ENCODE measurements at places on chromosomes 4 and X.

- DNase-seq: no peak
Observed at GRCh38 chr4:91914176-91914804, 389.5 kb upstream of the GRID2 start.

- no peak for DNase-seq
Observed at GRCh38 chr4:17894421-17894820, 83.6 kb downstream of the NCAPG start.

DNA sequence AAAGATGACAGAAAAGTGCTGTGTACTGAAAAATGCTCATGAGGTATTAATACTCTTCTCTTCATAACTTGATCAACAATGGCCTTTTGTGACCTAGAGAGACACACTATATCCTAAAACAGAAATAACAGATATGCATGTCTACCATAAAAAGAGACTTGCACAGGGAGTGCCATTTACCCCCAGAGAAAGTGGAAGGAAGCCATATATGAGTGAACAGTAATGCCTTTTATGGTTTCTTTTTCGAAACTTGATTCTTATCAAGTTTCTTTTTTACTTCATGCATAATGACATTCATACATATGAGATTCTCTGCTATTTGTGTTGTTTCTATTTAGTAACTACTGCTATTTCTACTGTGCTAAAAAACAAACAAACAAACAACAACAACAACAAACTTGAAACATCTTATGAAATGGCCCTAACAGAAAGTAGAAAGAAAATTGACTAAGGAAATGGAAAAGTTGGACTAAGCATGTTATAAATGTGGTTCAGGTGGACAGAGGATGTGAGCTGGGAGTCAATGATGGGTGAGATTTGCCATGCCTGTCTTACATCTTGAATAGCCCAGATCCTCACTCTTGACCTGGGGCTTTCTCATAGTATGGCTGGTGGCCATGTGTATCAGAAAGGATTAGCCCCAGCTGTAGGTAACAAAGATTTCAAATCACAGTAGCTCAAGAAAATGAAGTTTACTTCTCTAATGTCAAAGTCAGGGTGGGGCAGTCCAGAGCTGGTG is 43.8 kb downstream of the GEMIN8 start:
- DNase-seq: no peak

GRCh38 chrX:102624105-102624504 is 24.8 kb downstream of the ARMCX5 start:
- DNase-seq: no peak

- peak; percentile 56 for DNase-seq
Observed at GRCh38 chr4:14184265-14184664, 556.7 kb upstream of the BOD1L1 start.

DNA sequence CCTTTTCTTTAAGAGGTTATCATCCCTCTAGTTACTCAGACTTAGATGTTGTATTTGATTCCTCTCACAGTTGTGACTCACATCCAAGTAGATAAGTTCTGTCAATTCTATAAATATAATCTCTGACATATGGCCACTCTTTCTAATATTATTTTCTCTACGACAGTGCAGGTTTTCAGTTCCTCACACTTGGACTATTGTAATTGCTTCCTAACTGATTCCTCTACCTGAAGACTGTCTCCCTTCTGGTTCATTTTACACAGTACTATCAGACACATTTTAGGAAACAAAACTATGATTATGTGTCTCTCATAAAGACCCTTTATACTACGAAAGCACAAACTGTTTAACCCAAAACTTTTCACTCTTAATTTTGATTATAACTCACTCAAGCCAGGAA is 31.3 kb upstream of the GNRHR start:
- no peak for DNase-seq

DNA sequence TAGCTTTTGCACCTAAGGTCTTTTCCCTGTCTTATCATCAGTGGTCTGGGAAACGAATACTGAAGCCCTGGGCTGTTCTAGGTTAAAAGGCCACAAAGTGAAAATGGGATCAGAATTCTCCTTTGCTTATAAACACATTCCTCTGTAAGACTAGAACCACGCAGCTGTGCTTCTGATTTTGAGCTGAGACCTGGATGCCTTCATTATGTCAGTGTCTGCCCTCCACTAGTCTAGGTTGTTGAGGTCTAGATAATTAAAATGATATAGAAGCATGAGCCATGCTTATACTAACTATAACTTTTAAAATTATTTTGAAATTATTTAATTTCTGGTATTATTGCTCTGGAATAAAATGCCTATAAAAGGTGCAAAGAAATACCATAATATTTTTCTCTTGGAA is 403.9 kb downstream of the ADGRL3 start:
- DNase-seq: no peak

DNA sequence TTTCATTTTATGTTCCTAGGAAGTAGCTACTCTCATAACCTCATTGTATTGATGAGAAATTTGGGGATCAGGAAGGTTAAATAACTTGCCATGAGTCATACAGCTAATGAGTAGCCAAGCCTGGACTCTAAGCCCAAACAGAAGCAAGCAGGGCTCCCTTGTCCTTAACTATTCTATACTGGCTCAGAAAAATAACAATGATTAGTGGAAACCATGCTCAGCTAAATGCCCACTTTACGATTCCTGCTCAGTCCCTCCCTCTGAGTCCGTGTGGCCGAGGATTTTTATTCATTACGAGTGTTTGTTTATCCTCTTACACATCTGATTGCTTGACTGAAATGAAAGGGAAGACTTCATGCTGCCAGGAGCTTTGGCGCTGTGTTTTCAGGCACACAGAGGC is 100.9 kb downstream of the SLC34A2 start:
- no peak for DNase-seq

DNA sequence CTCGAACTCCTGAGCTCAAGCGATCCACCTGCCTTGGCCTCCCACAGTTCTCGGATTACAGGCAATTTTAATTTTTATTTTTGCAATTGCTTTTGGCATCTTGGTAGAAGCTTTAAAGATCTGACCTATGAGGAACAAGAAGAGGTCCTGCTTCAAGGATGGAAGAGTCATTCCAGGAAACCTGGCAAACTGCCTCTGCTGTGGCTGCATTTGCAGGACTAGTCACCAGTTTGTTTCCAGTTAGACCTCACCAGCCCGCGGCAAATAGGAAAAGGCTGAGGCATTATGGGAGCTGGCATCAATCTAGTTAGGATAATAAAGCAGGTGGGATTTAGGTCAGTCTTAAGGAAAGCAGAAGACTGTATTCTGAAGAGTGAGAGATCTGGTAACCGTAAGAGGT is 51.9 kb upstream of the LAS1L start:
- peak; percentile 52 for DNase-seq

GRCh38 chrX:97039363-97040029 is 155.8 kb downstream of the RPA4 start:
- peak; percentile 81 for DNase-seq

DNA sequence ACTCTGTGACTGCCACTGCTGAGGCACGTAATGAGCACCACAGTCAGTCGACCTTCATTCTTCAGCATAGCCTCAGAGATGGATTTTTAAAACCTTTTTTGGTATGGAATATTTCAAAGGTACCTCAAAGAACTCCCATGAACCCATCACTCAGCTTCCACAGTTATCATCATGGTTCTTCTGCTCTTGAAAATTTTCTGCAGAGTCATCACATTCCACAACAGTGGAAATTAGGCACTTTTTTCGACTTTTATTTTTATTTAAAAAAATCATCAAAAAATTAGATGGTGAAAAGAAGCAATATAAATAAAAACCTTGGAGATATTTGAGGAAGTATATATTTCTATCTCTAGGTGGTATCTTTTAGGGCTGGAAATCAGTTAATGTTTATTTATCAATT is 37.5 kb downstream of the TBC1D19 start:
- DNase-seq: no peak

GRCh38 chrX:72247206-72247942 is 8.5 kb upstream of the ERCC6L start:
- DNase-seq: no peak

DNA sequence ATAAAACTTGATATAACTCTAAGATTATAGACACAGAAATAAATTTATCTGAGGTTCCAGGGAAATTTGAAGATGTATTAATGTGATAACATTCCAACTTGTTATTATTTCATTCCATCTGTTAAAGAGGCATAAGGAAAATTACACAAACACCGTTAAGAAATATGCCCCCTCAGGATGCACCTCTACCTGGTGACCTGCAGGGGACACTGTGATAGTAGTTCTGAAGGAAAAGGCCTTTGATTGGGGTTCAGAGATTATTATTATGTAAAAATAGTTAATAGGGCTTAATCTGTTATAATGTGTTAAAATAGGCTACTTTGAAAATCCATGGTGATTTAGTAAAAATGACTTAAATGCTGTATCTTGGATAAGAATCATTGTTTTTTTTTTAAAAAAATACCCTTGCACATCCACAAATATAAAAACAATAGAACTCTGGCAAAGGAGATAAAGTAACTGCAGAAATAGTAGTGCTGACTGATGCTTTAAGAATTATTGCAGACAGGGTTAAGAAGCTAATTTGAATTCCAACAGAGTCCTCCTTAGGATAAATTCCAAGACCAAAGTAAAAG is 6.1 kb upstream of the ABRAXAS1 start:
- DNase-seq: peak; percentile 51

GRCh38 chr4:125044886-125045285 is 269.9 kb upstream of the FAT4 start:
- no peak for DNase-seq

DNA sequence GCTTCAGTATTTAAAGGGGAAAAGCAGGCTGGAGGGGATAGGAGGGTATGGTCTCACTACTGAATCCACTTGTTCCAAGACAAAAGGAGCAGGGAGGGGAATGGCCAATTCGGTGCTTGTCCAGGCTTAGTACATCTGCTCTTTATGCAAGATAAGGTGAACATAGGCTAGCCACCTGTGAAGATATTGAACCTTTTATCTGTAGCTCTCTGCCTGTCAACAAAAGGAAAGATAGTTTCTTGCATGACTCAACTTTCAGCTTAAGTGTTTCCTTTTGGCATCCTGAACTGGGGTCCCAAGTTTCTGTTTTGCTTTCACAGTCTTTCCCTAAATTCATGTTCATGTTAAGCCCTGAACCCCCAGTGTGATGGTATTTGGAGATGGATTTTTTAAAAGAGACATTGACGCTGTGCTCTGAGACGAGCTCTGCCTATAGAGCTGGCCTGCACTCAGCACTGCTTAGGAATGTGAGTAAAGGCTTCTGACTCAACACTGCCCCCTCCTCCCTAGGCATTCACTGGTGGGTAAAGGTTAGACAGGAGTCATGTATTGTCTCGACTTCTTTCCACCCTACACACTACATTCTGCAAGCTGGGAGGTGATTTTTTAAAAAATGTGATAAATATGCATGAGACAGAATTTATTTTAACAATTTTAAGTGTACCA is 28.2 kb downstream of the FAM149A start:
- peak; percentile 31 for DNase-seq

DNA sequence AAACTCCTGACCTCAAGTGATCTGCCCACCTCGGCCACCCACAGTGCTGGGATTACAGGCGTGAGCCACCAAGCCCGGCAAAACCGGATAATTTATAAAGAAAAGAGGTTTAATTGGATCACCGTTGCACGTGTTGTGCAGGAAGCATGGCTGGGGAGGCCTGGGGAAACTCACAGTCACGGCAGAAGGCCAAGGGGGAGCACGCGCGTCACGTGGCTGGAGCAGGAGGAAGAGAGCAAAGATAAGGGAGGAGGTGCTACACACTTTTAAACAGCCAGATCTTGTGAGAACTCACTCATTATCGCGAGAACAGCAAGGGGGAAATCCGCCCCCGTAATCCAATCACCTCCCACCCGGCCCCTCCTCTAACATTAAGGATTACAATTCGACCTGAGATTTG is 177.9 kb upstream of the TENM3 start:
- DNase-seq: no peak

GRCh38 chrX:25015486-25016360 is at the start of gene ARX:
Gene ARX (minus strand): TSS chrX:25015965. CDS start chrX:25015737, 228 bp downstream.
- peak; percentile 67 for DNase-seq

- no peak for DNase-seq
Observed at GRCh38 chr4:156103311-156103710, 149.6 kb upstream of the CTSO start.

GRCh38 chrX:31213941-31214340 is 142.1 kb upstream of the FTHL17 start:
- DNase-seq: peak; percentile 47

DNA sequence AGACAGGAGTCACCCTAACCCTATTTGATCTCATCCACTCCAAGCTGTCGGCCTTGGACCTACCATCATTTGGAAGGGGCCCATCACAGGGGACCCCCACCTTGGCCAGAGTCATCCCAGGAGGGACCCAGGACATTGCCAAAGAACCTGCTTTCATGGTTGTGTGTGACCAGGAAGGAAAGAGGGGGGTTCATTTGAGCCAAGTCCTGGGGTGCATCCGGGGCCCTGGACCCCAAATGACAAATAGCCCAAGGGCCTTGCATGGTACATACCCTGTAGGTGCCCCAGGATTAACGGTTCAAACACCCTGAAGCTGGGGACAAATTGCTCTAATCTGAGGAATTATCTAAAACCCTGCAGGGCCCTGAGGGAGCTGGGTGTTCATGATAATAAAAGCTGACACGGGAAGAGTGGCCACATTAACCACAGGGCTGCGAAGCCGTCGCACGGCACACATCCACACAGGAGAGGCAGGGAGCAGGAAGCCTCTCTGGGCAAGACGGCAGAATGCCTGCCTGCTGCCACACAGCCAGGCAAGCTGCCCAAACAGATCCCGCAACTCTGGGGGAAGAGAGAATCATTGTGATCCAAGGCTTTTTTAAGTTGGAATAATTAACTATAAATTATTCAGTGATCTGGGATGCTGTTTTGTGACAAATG is 28.2 kb upstream of the PPP2R2C start:
- DNase-seq: no peak

GRCh38 chr4:4871573-4872313 is 12.3 kb downstream of the MSX1 start:
- no peak for DNase-seq

- no peak for DNase-seq
Observed at GRCh38 chrX:72031634-72032033, 100.1 kb downstream of the RTL5 start.

GRCh38 chr4:40525752-40526598 is 103.7 kb downstream of the RBM47 start:
- no peak for DNase-seq

DNA sequence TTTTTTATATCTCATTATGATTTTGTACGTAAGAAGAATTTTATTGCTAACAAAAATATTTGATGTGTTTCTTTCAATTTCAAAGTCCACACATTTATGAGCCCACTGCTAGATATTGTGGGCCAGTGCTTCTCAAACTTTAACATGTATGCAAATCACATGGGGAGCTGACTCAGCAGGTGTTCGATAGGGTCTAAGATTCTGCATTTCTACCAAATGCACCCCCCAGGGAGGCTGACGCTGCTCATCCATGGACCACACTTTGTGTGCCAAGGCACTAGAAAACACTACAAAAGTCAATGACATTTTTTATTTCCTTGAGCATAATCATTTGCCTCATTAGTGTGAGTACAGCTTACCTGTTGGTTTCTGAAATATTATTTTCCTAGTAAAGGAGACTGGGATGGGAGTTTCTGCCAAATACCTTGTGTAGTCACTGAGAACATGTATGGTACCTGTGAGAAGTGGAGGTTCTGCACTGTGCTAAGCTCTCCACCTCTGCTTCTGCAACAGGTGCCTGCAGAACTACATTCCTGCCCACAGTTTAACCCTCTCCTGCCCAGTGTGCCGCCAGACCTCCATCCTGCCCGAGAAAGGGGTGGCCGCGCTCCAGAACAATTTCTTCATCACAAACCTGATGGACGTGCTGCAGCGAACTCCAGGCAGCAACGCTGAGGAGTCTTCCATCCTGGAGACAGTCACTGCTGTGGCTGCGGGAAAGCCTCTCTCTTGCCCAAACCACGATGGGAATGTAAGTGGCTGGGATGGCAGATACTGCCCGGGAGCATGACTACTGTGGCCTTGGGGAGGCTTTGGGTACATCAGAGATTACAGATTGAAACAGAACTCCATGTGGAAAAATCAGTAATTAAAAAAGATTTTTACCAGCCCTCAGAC is 68.9 kb upstream of the MND1 start:
- no peak for DNase-seq

Data from lung microvascular endothelial cell (primary cell).